ENCODE measurements at places on chromosomes 2 and 18.

- DNase-seq = no peak
These were observed 55.0 kb downstream of the LYPD6 start for GRCh38 chr2:149385350-149385749.

DNA sequence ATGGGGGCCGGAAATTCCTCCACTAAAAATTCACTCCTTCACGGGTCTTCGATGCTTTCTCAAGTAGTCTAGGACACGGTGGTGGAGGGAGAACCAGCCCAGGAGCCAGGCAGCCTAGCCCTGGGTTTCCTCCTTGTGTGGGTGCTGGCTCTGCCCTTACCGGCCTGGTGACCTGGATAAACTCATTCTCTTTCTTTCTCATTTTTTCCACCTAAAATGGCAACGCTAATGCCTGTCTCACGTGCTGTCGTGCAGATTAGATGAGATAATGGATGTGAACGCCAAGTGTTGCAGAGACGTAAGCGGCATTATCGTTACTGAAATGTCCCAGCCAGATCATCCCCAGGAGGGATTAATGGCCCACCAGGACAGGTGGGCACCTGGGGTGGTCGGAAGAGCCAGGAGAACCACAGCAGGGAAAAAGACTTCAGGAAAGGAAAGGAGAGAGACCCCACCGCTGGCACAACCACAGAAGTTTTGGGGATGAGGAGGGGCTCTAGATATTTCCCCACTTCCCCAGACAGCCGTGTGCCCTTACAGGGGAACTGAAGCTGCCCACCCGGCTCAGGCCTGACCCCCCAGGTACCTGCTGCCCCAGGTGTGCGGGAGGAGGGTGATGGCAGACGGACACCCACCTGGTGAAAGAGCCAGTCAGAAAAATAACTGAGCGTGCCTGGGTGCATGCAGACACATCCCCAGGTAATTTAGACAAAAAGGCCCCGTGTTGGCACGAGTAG lies 100.8 kb upstream of the ASAP2 start:
- DNase-seq = no peak

DNA sequence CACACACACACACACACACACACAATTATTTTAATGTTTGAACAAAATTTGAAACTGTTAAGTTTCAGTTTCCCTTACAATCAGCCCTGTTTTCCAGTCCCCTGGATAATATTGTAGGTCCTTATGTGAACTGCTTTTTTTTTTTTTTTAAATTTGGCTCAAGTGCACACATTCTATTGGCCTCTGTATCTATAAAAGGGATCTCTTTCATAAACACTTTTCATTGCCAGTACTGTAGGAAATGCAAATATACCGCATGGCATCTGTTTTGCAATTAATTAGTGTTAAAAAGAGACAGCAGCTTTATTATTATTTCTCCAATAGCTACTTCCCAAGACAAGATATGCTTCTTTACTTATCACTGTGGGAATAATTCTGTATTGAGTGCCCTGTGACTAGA lies 738.7 kb downstream of the EPHA4 start:
- DNase-seq = no peak

DNA sequence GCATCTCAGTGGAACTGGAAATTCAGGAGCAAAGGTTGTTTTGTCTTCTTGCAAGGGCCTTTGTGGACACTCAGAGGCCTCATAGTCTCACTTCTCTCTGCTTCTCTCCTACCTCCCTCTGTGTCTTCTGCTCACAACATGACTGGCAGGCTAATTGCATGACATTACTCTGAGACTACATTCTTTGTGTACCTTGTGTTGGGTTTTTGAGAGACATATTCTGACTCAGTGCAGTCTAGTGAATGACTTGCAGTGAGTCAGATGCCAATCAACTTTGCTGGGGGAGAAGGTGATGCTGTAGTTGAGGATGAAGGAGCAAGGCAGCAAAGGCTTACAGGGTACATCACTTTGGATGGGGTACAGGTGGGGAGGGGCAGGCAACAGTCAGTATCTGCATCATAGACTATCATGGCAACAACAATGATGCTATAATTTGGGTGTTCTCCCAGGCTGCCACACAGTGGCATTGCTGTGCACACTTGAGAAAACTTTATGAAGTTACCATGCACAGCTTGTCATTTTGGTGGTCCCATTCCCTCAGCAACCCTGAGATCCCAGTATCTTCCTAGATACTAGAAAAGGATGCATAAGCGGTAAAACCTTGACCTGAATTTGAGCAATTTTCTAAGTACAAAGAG lies 69.3 kb upstream of the SLC16A14 start:
- DNase-seq = no peak

GRCh38 chr2:1864981-1865421 lies 120.7 kb upstream of the PXDN start:
- peak; percentile 73 for DNase-seq

- no peak for DNase-seq
These were observed 39.8 kb downstream of the RHBDD1 start for GRCh38 chr2:226875438-226876225.

DNA sequence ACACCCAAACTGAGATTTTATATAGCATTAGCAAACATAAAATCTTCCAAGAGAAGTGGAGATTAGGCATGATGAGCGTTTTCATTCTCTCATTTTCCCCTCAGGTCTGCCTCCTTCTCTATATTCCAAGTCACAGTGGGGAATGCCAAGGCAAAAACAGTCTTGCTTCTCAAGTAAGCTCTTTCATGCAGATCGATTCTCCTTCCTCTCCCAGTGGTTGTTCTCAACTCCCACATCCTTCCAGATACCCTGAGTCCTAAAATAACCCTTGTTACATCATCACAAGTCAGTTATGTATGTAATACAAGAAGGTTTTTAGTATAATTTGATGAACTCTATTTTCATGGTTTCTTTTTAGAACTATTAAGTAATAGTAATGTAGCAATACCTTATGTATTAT lies 150.6 kb downstream of the TXNL1 start:
- no peak for DNase-seq

DNA sequence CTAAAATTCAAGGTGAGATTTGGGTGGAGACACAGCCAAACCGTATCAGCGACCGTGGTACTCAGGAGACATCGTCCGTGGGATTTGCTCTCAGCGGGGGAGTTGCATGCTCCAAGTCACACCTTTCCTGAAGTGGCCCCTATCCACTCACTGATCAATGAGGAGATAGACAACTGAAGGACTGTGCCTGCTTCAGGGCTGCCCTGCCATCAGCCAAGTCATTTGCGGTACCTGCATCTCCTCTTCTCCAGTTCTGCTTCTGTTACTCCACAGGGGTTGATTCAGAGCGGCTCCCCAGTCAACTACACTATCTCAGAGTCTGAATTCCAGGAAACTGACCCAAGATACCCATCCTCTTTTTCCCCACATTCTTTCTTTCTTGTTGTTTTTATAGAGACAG lies 184.1 kb downstream of the MREG start:
- no peak for DNase-seq

DNA sequence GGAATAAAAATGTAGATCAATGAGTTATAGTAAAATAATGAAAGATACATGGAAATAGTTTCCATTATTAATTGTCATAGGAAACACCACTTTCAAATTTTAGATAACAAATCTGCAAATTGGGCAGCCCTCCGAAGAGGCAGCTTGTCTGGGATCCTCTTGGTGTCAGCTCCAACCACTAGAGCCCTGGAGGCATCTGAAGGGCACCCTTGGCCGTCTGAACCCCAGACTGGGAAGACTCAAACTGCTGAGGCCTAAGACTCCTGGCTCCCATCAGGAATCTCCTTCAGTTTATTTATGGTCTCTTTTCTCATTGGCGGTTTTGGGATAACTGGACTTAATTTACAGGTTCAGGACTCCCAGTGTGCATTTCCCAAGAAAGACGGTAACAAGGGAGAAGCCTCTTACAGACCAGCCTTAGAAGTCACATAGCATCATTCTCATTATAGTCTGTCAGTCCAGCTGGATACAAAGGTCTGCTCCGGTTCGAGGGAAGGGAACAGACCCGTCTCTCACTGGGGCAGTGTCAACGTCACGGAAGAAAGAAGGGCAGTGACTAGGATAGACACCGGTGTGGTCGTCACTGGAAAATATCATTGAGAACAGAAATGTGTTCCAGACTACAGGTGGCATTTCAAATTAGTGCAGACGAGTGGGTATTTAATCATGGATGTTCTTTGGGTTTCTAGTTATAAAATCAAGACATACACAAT lies 390.7 kb upstream of the NETO1 start:
- no peak for DNase-seq

- no peak for DNase-seq
These were observed 77.5 kb downstream of the CLHC1 start for GRCh38 chr2:55154525-55155030.

- no peak for DNase-seq
These were observed 9.5 kb downstream of the UGT1A6 start for GRCh38 chr2:233702238-233702637.

- no peak for DNase-seq
These were observed 491.8 kb downstream of the CDH2 start for GRCh38 chr18:27685091-27685490.

- no peak for DNase-seq
These were observed 87.9 kb upstream of the LRRTM1 start for GRCh38 chr2:80392441-80392840.

DNA sequence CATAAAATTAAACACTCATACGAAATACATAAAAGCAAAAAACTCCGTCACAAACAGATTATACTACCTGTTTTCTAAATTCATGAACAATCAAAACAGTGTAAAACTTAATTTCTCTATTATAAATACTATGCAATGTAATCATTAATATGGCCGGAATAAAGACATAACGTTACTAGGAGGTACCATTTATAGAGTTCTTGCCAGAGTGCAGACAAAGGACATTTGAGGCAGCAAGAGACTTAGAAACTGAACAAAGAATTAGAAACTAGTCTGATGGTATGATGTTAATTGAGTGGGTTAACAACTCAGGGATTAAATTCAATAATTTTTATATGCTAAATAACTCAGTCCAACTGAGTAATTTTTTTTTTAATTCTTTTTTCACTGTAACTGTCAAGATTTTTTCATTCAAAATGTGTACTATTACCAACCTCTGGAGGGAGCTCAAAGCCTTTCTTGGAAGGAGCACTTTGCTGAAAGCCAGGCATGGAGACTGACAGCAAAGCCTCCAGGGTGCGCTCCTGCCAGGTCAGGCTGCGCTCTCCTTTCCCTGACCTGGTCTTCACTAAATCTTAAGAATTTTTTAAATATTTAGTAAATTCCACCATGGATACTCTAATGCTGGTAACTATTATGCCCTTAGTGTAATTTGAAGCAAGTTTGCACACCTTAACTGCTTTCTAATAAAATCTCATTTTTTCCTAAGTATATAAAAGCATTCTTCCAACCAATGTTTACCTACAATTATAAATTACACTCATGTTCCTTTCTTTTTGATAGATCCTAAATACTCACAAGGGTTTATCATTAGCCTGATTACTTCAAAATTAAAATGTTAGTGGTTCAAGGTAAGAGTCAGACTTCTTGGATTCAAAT lies 34.1 kb downstream of the WDR35 start:
- DNase-seq = peak; percentile 50

Data from thyroid gland (tissue), 4 donors.